Body of pancreas (tissue), 4 donors: ENCODE measurements at places on chromosomes 3 and 15. TPM values are rescaled to one million over a fixed set of nuclear protein-coding genes. Genes with fewer than 3 reads are reported as not detected.

DNA sequence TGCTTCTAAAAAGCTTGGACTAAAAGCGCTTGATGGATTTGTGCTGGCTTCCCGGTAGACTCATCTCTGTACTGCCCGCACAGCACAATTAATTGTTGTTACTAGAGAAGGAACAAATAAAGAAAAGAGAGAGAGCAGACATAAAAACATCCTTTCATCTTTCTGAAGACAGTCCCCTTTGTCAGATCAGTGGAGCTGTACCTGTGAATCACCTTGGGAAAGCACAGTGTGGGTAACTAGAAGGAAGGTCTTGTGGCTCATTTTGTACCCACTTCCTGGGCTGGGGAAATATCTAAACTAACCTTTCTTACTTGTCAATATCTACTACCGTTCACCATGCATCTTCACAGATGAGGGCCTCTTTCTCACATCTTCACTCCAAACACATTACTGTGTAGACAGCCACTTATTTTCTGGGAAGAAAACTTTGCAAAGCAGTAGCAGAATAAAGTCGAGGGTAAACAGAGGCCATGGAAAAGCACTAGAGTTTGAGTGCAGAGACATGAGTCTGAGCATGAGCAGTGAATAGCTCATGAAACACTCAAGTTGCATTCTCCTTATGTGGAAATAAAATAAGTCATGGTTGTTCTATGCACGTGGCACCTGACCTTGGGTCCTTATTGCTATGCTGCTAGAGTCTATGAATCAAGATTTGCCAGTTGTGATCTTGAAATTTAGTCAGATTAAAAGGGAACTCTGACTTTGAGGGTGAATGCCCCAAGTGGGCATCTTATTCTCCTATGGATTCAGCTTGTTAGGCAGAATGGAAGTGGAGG lies 169.3 kb downstream of the LPP start:
- DNase-seq, result no peak

- DNase-seq, result no peak
Observed at GRCh38 chr3:159779883-159780282, 208.8 kb upstream of the IL12A start.

DNA sequence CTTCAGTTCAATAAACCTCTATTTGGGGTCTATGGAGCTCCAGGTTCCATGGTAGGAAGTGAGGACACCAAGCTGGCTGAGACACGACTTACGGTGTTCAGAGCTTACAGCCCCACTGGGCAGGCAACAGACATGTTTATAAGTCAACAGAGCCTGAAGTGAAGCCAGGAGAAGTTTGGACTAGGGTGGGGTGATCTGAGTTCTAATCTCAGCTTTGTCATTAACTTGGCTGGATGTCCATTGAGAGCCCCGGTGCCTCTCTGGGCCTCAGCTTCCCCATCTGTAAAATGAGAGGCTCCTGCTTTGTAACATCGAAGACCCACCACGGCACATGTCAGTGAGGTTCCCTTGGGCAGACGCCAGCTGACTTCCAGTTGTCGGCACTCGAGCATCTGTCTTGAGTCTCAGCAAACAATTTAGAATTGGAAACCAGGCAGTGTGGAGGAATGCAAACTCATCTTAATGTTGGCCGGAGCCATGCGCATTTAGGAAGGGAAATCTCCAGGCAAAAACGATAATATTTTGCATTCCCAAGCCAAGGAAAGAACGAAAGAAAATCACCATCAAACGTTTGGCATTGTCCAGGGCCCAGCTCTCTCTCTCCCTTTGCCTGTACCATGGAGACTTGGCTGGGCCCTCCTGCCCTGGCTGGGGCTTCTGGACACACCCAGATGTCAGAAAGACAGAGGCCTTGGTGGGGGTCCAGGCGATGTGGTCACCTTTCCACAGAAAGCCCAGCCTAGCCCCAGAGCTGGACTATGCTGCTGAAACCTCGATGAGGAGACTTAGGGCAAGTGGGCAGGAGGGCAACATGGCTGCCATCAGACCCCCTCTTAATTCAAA lies 18.4 kb downstream of the ITGA11 start:
- DNase-seq, result no peak

- DNase-seq, result no peak
Observed at GRCh38 chr3:111545349-111545748, 3.4 kb downstream of the CD96 start.

- no peak for DNase-seq
Observed at GRCh38 chr3:105837143-105837740, 31.6 kb downstream of the CBLB start.

DNA sequence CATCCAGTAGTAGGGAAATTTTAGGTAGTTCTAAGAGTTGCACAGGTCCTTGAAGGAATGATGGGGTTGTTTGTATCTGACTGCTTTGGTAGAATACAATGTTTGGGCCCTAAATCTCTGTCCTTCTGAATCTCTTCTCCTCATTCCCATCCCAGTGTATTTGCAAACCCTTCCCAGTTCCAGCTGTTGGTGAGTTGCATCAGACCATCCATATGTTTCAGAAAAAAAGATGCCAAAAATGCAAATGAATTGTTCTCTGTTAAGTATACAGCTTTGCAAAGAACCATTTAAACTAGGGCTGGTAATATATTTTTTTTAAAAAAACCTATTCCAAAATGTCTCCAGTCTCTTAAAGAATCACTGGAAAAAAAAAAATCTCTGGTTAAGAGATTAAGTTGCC lies 250.8 kb upstream of the FEZF2 start:
- no peak for DNase-seq

DNA sequence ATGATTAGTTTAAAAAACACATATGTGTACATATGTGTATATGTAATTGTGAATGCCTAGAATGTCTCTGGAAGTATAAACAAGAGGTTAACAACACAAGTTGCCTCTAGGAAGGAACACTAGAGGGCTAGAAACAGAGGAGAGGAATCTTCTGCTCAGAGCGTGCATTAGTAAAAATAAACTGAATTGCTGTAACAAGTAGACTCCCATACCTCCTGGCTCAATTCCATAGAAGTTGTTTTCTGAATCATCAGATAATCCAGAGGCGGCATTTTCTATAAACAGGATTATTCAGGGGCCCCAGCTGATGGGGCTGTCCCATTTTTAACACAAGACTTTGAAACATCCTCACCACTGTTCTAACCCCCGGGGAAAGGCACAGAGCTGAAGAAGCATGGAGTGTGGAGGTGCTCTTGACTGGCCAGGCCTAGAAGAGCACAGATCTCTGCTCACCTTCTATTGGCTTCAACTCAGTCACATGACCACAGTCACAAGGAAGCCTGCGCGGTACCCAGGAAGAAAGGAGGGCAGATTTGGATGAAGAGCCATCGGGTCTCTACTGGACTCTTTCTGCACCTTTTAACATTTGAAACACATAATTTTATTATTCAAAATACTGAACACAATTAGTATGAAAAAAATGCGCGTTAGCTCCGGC lies 145.7 kb downstream of the TLE3 start:
- DNase-seq, result no peak

DNA sequence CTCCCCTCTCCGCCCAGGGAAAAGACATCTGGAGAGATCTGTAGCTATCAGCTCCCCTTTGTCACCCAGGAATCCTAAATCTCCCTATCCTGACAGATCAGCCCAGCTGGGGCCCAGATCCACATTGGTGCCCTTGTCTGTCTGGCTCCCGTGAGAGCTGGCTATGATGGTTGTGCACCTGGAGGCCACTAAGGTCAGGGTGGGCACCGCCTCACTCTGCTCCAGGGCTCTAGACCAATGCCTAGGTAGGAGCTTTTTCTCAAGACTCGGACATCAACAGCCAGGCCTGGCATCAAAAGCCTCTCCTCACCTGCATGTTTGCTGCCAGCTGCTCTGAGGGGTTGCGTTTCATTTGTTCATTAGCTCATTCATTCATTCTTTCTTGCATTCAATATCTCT lies 142.7 kb downstream of the SMAD6 start:
- no peak for DNase-seq

GRCh38 chr3:8492744-8493511 lies 8.7 kb upstream of the LMCD1 start:
- no peak for DNase-seq

DNA sequence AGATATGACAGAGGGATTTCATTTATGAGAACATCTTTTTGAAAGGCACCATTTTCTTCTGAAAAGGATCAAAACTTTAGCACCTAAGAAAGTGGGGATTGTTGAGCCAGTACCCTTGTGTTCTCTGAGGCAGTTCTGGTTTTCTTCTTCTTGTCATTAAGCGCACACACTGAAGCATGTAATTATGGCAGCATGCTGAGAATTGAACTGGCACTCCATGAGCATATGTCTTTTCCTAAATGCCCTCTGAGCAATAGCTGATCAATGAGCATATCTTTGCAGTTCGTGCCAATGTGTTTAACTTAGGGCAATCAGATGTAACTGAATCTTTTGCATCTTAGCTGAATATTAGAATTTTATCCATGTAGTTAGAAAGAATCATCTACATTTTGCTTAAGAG lies 53.9 kb upstream of the VGLL3 start:
- no peak for DNase-seq

DNA sequence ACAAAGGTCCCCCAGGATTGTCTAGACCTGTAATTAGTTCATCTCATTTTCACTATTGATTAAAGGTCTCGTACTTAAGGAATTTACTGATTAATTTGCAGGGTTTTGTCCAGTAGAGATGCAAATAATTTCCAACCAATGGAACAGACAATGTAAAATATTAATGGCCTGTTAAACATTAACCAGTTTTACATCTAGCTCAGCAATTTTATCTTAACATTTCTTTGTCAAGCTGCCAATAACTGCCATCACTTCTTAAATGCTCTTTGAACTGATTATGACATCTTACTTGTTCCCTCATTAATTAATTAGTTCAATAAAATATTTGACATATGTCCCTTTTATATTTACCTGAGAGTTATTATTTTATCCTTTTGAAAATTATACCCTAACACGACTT lies 9.4 kb upstream of the STRIT1 start:
- DNase-seq, result no peak

DNA sequence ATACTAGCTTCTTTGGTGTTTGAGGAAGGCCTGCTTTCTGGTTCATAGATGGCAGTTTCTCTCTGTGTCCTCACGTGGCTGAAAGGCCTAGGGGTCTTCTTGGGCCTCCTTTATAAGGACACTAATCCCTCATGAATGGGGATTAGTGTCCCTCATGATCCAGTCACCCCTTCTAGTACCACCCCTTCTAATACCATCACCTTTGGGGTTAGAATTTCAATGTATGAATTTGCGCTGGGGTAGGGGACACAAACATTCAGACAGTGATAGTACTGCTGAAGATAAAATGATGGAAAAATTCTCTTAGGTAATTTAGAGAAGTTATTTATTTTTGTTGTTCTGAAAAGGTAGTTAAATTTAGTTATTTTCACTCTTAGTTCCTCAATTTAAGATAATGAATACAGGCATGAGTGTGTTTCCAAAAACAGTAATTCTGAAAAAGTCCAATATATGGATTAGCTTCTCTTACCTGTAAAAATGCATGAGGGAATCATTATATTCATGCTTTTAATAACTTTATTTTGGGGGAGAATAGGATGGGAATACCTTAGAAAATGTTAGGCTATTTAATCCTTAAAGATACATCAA lies 103.6 kb downstream of the FNDC3B start:
- DNase-seq, result no peak

DNA sequence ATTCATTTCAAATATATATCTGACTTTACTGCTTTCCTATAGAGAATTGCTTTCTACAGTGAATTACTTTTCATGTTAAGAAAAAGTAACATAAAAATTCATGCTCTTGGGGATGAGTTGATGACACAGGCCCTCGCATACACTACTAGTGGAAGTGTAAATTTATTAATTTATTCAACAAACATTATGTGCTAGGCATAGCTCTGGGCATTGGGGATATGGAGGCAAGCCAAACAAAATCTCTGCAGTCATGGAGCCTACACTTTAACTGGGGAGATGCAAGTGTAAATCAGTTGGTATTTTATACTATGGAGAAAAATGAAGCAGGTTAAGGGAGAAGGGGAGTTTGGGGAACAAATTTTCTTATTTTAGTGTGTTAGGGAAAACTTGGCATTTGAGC lies 340.7 kb downstream of the RAP2B start:
- no peak for DNase-seq

- no peak for DNase-seq
Observed at GRCh38 chr15:82103468-82103867, 57.6 kb upstream of the MEX3B start.

GRCh38 chr3:162525066-162525742 lies 1028.6 kb downstream of the OTOL1 start:
- no peak for DNase-seq

DNA sequence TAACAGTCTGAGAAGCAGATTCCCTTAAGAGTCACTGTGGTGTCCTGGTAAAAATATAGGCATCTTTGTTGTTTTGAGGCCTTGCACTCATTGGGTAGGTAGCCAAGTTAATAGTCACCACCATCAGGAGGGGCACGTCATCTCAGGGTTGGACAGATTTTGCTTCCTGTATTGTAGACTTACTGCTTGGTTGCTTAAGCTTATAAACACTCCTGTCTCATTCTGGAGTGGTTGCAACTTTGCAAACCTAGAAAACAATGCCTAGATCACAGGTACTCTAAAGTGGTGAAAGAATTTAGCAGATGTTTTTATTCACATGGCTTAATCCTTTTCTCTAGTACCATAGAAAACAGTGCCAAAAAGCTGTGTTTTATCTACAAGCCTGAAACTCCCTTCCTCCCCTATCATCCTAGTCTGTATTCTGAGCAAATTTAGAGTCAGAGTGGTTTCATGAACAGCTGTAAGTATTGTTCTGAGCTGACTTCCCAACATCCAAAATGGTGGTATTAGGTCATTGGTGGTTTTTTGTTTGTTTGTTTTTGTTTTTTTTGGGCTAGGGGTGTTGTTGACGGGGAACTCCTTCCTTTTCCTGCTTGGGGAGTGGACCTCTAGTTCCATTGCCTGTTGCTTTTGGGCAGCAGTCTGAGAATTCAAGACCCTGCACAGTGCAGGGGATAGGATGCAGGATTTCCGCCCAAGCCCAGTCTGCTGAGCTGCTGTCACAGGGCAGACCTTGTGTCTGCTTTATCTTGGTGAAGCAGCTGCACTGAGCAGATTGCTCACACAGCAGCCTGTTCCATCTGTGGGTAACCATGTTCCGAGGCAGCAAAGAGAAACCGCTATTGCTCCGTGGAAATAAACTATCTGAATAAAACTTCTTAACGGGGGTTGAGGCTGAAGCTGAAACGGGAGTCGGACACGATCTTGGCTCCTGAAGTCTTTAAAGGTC lies 202.0 kb downstream of the AKAP13 start:
- DNase-seq, result peak; percentile 66

- no peak for DNase-seq
Observed at GRCh38 chr15:54011656-54012055, 33.4 kb downstream of the UNC13C start.

GRCh38 chr15:53297828-53298227 lies 461.6 kb downstream of the WDR72 start:
- DNase-seq, result no peak

- DNase-seq, result peak; percentile 29
Observed at GRCh38 chr3:42010530-42010929, 48.6 kb upstream of the ULK4 start.

GRCh38 chr15:51982013-51982769 lies 10.6 kb upstream of the LEO1 start:
- DNase-seq, result no peak

- no peak for DNase-seq
Observed at GRCh38 chr3:143809121-143809621, 39.1 kb downstream of the SLC9A9 start.

The IL1RAP gene
- total RNA-seq, result 5.3 TPM

The GOLGA8R gene
- total RNA-seq, result 6.6 TPM

The AGBL1 gene
- not detected for total RNA-seq

The SPTBN5 gene
- 0.52 TPM for total RNA-seq

The PIAS1 gene
- total RNA-seq, result 63.3 TPM

The KLHL40 gene
- not detected for total RNA-seq

The TMEM158 gene
- total RNA-seq, result 3.1 TPM

The FSTL1 gene
- 55.0 TPM for total RNA-seq

The CPNE9 gene
- not detected for total RNA-seq

The TUSC7 gene
- not detected for total RNA-seq

The PIF1 gene
- not detected for total RNA-seq

The ITGB5 gene
- 73.5 TPM for total RNA-seq

The OIP5 gene
- not detected for total RNA-seq

The EBLN2 gene
- 6.7 TPM for total RNA-seq
